ENCODE measurements at places on chromosomes 12 and 14.

- no peak for DNase-seq
These were observed 26.0 kb upstream of the TESC start for GRCh38 chr12:117125272-117125613.

GRCh38 chr12:110718222-110718908, 24.3 kb downstream of the PPP1CC start:
- DNase-seq: no peak

DNA sequence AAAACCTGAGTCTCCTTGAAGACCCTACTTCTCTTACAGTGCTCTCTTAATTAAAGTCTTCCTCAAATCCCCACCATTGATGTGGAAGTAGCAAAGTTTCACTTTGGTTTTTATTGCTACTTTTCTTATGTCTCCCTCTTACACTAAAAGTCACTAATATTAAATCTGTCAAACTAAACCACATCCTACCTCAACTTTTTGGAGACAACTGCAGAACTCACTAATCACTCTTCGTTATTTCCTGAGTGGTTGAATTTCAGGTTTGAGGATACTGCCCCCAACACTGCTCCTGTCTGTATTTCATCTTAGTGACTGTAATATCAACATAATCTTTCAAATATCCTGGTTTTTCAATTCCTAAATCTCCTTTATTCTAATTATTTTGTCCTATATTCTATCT, 213.0 kb upstream of the PDE3A start:
- DNase-seq: no peak

DNA sequence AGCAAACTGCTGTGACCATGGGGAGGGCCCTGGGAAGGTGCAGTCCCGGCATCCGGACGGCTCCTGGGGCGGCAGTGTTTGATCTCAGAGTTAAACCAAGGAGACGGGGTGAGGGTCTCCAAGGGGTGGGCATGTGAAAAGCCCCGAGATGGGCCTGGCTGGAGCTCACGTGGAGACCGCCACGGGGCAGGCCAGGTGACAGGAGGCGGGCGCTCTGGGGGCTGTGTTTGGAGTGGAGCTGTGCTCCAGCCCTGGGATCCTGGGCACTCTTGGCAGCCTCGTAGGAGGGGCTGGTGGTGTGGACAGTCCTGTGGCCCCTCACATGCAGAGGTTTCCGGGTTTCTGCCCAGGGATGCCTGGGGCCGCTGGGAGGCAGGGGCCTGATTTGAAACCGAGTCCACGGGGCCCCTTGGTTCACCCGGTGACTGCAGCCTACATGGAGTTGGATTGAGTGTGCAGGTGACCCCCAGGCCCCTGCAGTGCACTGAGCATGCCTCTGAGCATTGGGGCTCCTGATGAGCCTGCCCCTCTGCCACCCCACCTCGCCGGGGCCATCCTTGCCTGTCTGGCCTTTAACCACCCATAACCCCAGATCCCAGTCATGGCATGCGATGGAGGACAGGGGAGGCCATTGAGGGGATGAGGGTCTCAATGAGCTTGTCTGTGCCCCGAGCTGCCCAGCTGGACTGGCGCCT, 8.4 kb downstream of the KIF26A start:
- no peak for DNase-seq

DNA sequence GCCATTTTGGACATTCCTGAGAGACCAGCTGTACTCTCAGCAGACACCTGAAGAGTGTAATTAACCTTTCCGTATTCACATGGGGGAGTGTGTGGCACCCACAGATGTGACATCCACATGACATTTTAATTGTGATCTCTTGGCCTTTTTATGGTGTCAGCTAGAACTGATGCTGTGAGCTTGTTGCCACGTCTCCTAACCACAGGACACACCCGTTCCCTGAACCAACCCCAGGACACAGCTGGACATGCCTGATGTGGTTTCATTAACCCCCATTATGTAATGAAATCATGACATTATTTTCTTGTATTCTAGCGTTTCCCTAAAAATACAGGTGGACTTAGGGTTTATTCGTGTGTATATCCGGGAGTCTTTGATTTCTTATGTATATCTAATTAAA, 1036.1 kb downstream of the TMEM121 start:
- no peak for DNase-seq

DNA sequence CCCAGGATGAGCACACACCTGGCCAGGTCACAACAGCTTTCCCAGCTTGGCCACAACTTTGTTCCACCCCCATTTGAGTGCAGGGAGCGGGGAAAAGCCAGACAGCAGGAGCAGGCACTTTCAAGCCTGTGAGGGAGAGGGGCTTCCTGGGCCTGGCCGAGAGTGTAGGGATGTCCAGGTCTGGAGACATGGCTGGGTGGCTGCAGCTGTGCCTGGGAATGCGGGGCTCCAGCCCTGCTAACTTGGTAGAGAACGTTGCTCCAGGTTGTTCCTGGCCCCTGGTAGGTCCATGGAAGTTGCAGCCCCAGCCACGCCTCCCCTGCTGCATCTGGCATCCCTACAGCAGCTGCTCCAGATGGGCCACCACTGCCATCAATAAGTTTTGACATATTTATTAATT, 738.5 kb downstream of the SLC6A15 start:
- no peak for DNase-seq

DNA sequence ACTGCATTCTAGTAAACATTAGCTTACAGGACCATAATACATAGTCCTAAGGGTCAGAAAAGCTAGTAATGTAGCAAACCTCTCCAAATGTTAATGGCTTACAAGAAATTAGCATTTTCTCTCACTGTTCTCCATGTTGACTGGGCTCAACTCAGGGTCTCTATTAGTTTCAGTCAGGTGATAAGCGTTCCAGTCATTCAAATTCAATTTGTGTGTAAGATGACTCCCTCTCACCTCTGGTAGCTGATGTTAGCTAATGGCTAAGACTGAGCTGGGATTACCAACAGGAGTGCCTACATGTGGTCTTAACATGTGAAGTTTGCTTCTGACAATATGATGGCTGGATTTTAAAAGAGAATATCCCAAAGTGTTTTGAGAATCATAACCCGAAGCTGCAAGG, 630.5 kb upstream of the USP15 start:
- no peak for DNase-seq

- no peak for DNase-seq
These were observed 80.9 kb upstream of the OTX2 start for GRCh38 chr14:56891226-56891625.

GRCh38 chr12:116635487-116635886, 76.3 kb downstream of the MAP1LC3B2 start:
- no peak for DNase-seq

DNA sequence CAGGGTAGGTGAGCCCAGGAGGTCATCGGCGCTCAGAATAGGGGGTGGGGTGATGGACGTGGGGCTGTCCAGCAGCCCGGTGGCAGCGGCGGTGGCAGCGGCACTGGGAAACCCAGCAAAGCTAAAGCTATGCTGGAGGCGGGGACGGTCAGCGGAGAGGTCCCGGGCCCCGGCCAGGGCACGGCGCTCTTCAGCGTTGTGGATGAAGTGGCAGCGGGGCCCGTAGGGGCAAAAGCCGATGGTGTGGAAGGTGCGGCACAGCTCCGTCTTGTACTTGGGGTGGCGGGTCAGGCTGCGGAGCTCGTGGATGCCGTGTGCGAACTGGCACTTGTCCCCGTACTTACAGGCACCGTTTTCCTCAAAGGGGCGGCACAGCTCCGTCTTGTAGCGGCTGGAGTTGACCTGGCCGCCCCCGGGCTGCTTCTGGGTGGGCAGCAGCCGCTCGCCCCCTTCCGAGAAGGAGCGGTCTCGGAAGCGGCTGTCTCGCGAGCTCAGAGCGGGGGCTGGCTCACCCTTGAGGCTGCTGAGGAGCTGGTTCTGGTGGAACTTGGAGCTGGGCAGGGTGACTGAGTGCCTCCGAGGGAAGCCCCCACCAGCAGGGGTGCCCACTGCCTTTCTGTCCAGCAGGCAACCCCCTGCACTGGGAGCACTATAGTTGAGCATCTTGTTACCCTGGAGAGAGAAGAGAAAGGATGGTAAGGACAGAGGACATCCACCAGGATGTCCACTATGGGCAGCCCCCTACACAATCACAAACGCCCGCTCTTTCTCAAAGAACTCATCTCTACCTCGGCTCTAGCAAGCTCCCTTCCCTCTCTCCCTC, 2.8 kb downstream of the ZFP36L1 start:
- peak; percentile 25 for DNase-seq

DNA sequence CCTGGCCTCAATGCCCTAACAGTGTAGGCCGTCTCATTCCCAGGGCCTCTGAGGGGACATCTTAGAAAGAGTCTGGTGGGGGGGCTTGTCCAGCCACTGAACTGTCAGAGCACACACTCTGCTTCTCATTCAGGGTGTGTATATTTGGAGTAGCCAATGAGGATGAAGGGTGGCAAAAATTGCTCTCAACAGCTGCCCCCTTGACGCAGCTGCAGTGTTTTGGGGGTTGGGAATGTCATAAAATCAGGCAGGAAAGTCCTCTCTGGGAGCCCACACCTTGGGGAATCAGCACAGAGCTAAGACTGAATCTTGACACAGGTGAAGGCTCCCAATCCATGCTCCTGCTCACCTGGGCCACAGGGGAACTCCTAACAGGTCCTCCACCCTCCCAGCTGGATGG, 1.5 kb downstream of the RASAL1 start:
- DNase-seq: no peak

- DNase-seq: no peak
These were observed 131.2 kb downstream of the PAWR start for GRCh38 chr12:79559591-79559990.

- no peak for DNase-seq
These were observed 445.5 kb downstream of the EGLN3 start for GRCh38 chr14:33505266-33505962.

GRCh38 chr12:52044292-52044983, 6.8 kb upstream of the NR4A1 start:
- peak; percentile 52 for DNase-seq

DNA sequence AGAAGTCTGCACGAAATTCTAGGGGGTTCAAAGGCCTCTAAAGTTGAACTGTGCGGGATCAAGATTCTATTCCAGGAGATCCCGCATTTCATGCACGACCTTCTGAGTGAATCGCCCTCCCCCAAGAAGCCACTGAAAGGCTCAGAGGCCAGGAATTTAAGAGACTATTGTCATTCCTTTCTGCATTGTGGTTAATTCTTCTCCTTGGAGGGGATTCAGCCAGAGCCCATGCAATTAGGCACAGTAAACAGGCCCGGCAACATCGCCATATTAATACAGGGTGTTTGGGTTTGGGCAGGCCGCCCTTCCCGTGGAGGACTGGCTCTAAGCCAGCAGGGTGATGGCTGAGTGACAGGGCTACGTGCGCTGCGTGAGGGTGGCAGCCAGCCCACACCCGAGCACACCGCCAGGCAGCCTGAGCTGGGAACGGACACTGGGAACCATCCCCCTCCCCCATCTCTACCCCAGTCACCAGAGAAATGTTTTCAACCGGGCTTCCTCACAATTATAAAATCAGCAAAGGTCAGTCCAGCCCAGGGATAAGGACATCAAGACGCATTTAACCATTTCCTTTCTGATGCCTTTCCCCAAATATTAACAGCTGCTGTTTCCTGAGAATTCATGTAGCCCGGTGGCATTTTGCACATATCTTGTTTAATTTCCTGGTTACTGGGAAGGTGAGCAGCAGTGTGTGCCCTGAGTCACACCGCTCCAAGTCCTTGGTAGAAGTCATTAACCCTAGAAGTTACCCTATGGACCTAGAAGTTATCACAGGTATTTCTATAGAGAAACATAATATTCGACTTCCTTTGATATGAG, 12.5 kb downstream of the EGLN3 start:
- peak; percentile 39 for DNase-seq

DNA sequence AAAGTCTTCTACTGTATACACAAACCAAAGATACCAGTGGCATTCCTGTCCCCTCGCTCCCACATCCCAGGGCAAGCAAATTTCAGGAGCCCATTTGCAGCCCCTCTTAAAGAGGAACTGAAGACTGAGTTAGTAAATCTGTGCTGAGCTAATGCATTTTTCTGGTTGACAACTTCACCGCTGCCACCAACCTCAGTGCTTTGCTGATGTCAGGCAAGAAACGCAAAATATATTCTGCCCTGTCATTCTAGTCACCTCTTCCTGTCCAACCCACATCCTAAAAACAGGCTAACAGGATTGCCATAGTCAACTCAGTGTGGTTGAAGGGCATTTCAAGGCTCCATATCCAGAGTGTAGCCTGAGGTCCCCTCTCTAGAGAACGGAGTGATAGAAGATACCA, 59.4 kb upstream of the FICD start:
- DNase-seq: no peak

- DNase-seq: no peak
These were observed 474 bp upstream of the CIT start for GRCh38 chr12:119877639-119877948.

DNA sequence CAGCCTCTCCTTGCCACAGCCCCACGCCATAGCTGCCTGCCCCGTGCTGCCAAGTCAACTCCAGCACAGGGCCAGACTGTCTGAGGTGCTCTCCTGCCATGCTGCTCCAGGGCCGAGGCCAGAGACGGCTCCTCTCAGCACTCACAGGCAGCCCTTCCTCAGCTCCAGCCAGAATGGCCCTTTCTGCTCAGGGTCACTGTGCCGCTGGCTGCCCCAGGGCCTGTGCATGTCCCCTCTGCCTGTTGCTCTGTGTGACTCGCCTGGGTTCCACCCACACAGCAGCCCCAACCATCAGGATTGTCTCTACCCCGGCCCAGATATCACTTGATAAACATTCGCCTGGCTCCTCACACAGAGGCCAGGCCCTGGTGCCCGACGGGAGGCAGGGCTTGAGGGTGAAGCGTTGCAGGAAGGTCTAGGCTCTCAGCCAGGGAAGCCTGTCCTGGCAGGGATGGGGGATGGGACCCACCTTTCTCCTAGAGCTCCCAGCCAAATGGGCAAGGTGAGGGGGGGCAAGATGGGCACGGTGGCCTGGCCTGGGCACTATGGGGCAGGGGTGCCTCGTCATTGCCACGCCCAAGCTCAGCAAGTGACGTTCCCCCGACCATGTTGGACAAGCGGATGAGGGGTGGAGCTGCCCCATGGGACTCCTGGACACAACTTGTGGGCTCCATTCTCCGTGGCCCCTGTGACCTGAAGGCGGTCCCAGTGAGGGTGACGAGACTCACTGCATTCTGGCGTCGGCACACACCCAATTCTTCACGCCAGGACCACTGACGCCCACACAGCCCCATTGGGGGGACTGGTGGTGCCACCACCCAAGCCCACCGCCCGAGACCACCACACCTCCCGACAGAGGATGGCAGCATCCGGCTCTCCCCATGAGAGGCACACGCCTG, 27.4 kb upstream of the BTBD6 start:
- no peak for DNase-seq

GRCh38 chr12:131087302-131087818, 133.7 kb downstream of the ADGRD1 start:
- DNase-seq: no peak

- peak; percentile 44 for DNase-seq
These were observed 466.0 kb downstream of the RAD51B start for GRCh38 chr14:68285421-68286179.
